ENCODE measurements at places on chromosomes 12 and 14.

GRCh38 chr12:57095440-57095839, 6.5 kb downstream of the NAB2 start:
- no peak for DNase-seq

GRCh38 chr14:68470361-68470760, 322.5 kb downstream of the ZFP36L1 start:
- DNase-seq = no peak

DNA sequence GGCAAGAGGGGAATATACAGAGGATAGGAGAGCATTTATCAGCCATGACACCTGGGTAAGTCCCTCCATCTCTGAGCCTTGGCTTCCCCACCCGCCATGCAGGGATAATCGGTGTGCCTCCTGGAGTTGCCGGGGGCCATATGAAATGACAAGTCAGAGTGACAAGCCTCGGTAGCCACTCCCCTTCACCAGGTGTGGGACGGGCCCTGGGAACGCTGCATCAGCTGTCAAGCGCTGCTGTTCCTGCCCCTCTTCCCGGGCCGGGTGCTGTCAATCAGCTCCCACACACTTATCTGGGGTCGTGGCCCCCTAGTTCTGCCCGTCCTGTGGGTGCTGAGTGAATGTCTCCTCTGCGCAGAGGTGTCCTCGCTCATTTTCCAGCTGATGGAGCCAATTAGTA, 57.2 kb downstream of the MVK start:
- DNase-seq = no peak

- no peak for DNase-seq
Measured at GRCh38 chr12:107277855-107278254, 184.5 kb upstream of the CRY1 start.

- DNase-seq = no peak
Measured at GRCh38 chr12:64053117-64053516, 169.0 kb downstream of the KICS2 start.

DNA sequence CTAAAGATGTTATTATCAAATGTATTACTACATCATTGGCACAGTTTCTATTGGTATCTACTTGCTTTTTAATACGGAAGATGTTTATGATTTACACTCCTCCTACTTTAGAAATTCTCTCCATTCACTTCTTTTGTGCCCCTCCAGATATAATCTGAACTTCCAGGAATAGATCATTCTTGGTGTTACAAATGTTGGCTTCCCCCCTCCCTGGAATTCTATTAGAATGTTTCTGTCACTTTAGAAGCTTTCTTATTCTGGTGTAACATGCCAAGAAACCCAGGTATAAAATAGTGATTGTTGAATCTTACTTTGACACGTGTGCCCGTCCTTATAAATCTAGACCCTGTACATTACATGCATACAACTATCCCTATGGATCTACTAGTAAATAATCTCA, 1.2 kb upstream of the WDR20 start:
- no peak for DNase-seq

DNA sequence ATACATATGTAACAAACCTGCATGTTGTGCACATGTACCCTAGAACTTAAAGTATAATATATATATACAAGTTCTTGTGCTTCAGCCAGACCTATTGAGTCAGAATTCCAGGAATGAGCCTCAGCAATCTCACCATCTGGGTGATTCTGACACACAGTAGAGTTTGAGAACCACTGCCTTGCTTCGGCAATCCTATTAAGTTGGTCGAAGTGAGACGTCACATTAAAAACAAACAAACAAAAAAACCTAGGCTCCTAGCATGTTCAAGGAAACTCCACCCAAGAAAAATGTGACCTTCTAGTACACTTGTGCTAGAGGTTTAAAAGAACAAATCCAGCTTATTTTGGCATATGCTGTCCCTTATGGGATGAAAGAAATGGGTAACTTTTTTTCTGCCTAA, 115.8 kb downstream of the SINHCAF start:
- DNase-seq = no peak

DNA sequence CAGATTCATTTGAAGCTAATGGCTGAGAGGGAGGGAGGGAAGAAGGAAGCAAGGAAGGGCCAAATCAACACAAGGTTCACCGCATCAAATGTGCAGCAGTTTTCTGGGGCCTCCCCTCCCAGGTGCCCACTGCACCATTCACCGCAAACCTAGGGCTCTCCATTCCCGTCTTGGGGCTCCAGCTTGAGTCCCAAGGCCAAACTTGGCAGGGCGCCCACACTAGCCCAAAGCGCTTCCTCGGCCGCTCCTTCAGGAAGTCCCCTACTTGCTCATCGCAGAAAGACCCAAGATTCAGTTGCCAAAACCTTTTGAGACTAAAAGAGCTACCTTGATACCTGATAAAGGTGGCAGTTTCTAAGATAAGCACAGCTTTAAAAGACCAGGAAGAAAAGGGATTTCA, 140.5 kb upstream of the FKBP4 start:
- DNase-seq = no peak

Measured in progenitor cell of endocrine pancreas (in vitro differentiated cells).